ENCODE measurements at places on chromosomes 13 and 19. TPM values are rescaled to one million over a fixed set of nuclear protein-coding genes. Genes with fewer than 3 reads are reported as not detected.

GRCh38 chr19:49327878-49328544 is 3.0 kb upstream of the SLC6A16 start:
- no peak for DNase-seq

GRCh38 chr13:71867131-71867814 is at the start of gene DACH1:
DACH1 (minus strand) TSS chr13:71867204.
- peak; percentile 66 for DNase-seq

DNA sequence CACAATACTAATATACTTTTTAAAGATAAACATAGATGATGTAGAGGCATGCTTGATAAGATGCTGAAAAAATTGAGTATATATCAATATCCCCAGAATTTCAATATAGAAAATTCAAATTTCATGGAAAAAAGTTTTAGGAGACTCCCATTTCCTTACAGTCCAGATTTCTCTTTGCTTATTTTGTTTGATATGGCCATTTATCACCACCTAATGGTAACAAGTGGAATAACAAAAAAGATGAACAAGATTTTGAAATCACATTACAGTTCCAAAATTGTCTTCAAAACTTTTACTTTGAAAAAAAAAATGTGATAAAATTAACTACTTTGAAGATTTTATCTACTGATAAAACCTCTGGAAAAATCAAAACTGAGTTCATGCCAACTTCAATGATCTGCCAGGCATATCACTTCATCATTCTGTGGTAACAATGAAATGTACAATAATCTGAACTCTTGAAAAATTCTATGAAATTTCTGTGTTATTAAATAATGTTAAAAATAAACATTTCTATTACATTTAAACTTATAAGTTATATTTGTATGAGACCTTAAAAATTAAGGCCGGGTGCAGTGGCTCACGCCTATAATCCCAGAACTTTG is 17.5 kb downstream of the MIPEP start:
- peak; percentile 8 for DNase-seq

DNA sequence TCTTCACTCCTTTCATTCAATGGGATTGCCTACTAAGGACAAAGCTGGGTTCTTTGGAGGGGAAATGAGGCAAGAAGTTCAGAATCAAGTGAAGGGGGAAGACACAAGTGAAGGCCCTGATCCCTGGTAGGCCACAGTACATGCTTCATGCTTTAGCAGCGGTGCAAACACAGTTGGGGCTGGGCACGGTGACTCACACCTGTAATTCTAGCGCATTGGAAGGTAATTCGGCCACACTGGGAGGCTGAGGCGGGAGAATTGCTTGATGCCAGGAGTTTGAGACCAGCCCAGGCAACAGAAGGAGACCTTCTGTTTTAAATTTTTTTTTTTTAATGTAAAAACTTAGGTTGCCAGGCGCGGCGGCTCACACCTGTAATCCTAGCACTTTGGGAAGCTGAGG is 23.4 kb upstream of the GATAD2A start:
- DNase-seq = no peak

GRCh38 chr19:6424195-6424938 is at the start of gene KHSRP:
KHSRP (minus strand) TSS chr19:6424811; CDS start chr19:6424701, 110 bp downstream.
- no peak for DNase-seq

DNA sequence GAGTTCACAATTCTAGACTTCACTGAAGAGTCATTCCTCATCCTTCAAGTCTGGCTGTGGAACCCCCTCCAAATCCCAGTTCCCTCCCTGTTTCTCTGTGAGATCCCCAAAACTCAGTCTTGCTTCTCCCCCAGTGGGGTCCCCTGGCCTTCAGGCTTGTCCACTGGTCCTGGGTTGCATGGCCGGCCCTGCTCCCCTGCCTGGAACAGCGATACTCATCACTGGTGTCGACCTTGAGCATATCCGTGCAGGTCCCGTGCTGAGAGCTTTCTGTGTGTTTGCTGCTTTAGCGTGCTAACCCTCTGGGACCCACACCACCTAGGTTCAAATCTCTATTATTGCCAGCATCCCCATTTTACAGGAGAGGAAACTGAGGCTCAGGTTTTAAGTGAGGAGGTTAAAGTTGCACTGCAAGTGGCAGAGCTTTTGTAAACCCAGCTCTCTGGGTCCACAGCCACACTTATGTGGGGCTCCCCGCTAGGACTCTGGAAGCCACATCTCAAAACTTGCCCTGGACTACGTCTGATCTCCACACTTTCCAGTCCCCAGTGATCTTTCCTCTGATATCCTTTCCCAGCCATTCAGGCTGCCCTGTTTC is 15.5 kb downstream of the LIPE start:
- no peak for DNase-seq

DNA sequence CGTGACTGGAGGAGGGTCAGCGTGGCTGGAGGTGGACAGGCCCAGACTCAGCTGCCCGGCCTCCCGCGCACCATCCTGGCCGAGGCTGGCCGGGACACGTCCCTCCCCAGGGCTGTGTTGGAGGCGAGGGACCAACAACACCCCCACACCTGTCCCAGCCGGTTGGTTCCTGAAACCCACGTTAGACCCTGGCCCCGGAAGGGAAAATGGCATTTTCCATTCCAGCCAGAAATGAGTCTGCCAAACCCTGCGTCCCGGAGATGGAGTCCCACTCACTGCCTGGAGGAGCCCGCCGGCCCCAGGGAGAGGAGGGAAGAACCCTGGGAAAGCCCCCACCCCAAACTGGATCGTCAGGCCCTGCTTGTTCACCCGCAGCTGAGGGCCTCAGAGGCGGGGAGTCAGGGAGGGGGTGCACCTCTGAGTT is 4.8 kb upstream of the WDR18 start:
- no peak for DNase-seq

DNA sequence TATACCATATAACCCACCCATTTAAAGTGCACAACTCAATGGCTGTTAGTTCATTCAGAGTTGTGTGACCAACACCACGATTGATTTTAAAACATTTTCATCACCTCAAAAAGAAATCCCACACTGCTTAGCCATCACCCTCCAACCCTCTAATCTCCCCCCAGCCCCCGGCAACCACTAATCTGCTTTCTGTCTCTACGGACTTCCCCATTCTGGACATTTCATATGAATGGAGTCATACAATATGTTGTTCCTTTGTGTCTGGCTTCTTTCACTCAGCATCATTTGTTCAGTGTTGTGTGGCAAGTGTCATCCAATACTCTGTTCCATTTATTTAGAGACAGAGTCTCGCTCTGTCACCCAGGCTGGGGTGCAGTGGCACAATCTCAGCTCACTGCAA is 4.0 kb upstream of the PNMA8B start:
- no peak for DNase-seq

- peak; percentile 90 for DNase-seq
These were observed 2.7 kb downstream of the TPM4 start for GRCh38 chr19:16078759-16079707.

- no peak for DNase-seq
These were observed 42.7 kb downstream of the SLAIN1 start for GRCh38 chr13:77740097-77740735.

- no peak for DNase-seq
These were observed 65.1 kb downstream of the SIAH3 start for GRCh38 chr13:45786293-45786920.

- no peak for DNase-seq
These were observed 391.6 kb downstream of the PCDH20 start for GRCh38 chr13:61024046-61024445.

DNA sequence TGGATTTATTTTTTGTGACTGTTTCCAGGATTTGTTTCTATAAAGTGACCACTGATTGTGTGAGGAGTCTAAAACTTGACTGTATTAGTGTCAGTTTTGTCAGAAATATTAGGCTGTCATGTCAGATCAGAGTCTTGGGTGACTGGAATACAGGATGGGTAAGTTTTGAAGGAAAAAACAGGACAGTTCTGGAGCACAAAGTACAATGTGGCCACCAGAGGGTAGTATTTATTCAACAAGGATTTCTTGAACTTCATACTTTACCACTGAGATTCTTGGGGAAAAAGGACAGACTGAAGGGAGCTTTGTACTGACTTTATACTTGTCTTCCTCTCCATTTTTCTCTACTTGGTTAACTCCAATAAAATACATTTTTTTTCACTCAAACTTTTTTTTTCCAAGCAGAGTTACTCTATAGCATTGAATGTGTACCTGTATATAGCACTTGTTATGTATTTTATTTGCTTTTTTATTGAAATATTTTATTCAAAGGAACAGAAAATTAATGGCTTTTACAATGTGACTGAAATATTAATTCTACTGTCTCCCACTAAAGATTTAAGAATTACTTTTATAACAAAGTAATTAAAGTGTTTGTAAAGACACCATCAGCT is 51.1 kb downstream of the LMO7 start:
- DNase-seq = peak; percentile 14

- DNase-seq = no peak
These were observed 25.2 kb downstream of the MARK4 start for GRCh38 chr19:45276284-45276687.

DNA sequence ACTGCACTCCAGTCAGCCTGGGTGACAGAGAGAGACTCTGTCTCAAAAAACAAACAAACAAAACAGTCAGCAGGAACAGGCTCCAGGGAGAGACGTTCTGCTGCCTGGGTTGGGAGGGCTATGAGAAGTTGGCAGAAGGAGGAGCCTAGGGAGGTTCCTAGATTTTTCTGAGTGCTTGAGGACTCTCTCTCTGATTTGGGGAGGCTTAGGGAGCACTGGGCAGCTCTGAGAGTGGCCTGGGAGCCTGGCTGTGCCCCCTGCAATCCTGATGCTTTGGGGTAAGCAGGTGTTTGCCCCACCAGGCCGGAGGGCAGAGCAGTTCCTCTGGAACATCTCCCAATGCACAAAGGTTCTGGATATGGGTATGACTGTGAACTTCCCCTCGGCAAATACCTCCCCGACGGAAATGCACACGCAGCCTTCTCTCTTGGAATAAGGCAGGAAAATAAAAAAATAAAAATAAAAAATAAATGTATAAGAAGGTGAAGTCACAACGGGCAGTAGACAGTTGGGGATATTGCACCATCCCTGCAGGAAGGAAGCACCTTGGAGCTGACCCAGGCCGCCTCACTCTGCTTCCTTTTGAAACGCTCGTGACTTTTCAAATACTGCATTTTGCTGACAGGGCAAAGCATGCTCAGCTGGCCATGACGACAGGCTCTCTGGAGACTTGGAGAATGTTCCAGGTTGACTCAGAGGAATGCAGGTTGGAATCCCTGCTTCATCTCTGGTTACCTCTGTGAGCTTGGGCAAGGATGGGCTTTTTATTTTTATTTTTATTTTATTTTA is 26.5 kb upstream of the HOMER3 start:
- DNase-seq = peak; percentile 44

Gene NANOS3
- not detected for total RNA-seq

Gene ZNF581
- 10.8 TPM for total RNA-seq

Gene MZF1
- 2.7 TPM for total RNA-seq

Gene PIAS4
- 18.2 TPM for total RNA-seq

Gene APOE
- total RNA-seq = 1.8 TPM

Gene C5AR1
- total RNA-seq = 3.1 TPM

Gene RHPN2
- total RNA-seq = 92.1 TPM

Gene ZNF112
- 3.2 TPM for total RNA-seq

Gene DHDH
- total RNA-seq = 4.4 TPM

Gene SIGLEC8
- not detected for total RNA-seq
